ENCODE measurements at places on chromosomes 6 and 20.

DNA sequence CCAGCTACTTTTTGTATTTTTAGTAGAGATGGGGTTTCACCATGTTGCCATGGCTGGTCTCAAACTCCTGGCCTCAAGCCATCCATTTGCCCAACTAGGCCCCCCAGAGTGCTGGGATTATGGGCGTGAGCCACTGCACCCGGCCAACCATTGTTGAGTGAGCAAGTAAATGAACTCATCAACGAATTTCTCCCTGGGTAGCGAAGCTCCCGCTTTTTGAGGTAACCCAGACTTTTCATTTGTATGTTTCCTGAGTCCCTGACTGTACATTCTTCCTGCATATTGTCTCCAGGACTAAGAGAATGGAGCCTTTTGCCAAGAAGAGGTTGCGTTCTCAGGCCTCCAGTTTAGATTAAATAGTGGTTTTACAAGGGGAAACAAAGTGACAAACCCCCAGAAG, 36.4 kb downstream of the RIPOR3 start:
- no peak for DNase-seq

DNA sequence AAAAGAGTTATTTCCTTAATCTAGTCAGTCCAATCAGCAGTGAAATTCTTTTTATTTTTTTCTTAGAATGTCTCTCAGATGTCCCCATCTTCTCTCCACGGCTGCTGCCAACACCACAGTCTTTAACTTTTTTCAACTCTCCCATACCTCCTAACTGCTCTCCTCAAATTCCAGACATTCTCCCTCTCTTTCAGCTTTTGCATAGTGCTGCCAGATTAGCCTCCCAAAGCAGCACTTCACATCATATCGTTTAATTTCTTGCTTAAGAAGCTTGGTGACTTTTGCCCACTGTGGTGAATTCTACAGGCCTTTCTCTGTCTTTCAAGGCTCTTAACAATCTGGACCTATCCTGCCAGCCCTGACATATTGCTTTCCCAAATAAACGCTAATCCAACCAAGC, 233.4 kb downstream of the UST start:
- DNase-seq, result no peak

GRCh38 chr6:20686142-20686541, 151.9 kb downstream of the CDKAL1 start:
- DNase-seq, result no peak

GRCh38 chr6:85798931-85799652, 156.4 kb upstream of the SYNCRIP start:
- DNase-seq, result no peak

DNA sequence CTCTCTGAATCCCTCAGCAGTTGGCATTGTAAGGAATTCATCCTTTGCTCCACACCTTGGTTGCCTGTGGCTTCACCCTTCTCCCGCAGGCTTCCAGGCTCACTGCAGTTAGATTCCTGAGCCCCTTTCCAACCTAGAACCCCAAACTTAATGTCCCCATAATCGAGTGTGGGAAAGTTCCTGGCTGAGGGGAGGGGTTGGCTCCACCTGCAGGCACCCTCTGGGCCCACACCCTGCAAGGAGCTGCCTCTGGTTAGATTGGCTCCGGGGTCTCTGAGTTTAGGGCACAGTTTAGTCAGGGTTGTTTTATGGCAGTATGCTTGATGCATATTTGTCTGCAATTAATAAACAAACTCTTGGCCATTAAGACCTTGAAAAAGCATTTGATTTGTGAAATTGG, 63.4 kb downstream of the MTHFD1L start:
- DNase-seq, result no peak

DNA sequence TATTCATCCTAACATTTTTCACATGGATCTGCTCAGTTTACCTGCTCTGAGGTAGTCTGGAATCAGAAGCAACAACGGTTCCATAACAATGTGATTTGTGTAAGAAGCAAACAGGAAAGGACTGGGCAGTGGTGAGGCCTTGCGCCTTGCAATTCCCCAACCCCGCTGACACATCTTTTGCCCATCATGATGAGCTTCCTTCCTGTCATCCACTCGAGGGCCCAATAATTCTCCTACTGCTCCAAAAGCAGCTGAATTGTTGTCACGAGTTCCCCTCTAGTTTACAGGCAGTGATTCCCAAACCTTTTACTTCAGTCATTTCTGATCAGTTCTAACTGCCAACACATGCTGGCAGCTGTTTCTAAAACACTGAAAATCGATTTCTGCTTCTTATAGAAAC, 22.9 kb downstream of the STX7 start:
- no peak for DNase-seq

- DNase-seq, result no peak
Observed at GRCh38 chr6:150016324-150017185, 8.8 kb downstream of the RAET1L start.

GRCh38 chr20:9402141-9402540, 112.2 kb upstream of the LAMP5 start:
- no peak for DNase-seq

DNA sequence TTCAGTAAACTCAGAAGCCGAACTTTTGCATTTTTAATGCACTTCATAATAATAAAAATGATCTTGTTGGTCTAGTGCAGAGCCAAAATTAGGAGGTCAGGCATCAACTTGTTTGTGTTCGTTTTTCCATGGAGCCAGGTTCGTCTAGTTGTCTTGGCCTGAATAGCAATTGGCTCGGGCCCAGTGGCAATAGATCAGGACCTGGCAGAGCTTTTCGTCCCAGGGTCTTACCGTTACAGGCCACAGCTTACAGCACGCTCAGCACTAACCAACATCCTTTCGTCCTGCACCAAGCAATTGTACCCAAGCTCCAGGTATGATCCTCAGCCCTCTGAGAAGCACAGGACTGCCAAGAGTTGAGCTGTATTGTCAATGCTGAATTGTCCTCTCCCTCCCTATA, 240.5 kb upstream of the PLN start:
- DNase-seq, result no peak

GRCh38 chr6:1028723-1029122, 283.2 kb upstream of the FOXQ1 start:
- no peak for DNase-seq

DNA sequence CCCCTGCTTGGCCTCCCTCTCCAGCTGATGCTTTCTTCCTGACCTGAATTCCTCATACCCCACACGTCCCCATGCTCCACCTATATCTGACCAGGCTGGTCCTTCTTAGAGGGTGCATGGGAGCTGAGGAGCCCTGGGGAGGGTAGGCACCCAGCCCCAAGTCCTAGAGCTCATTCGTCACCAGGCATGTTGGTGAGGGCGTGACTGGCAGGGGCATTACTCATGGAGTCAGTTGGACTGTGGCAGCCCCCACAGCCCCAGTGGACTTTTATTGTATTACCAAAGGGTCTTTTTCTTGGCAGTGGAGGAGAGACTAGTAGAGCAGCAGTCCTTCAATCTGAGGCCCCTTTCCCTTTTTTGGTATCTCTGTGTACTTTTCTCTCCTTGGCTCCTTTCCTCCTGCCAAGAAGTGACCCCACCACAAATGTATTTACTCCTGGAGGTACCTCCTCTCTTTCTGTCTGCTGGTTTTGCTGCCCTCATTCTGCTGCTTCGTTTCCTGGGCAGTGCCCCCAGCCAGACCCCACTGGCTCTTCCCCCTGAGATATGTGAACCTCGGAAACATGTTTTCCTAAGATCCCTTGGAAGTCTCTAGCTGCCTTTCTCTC, 10.4 kb upstream of the SGK2 start:
- no peak for DNase-seq

DNA sequence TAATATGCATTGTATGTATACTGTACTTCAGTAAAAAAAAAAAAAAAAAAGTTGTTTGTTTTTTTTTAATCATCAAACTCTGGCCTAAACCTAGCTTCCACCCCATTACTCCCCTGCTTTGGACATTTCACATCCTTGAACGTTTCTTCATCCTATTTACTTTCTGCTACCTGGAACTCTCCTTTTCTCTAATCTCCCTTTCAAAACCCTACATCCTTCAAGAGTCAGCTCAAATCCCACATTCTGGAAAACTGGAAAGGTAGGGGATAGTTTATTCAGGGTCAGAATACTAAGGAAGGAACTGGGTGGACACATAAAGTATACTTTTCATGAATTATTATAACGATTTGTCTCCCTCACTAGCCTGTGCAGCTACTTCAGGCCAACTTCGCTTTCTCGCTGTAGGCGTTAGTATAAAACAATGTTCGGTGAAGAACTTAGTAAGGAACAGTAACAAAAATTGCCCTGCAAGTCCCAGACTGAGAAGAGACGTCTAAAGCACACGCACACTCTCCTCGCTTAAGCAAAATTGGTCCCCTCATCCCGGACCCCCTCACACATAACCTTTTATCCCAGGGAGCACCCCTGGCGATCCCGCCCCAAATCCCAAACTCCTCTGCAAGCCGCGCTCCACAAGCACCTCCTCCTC, 775 bp downstream of the PIGU start:
- DNase-seq, result no peak

GRCh38 chr20:33669873-33670640, 3.3 kb downstream of the ACTL10 start:
- DNase-seq, result no peak

- no peak for DNase-seq
Observed at GRCh38 chr20:42986143-42986773, 203.4 kb downstream of the PTPRT start.

DNA sequence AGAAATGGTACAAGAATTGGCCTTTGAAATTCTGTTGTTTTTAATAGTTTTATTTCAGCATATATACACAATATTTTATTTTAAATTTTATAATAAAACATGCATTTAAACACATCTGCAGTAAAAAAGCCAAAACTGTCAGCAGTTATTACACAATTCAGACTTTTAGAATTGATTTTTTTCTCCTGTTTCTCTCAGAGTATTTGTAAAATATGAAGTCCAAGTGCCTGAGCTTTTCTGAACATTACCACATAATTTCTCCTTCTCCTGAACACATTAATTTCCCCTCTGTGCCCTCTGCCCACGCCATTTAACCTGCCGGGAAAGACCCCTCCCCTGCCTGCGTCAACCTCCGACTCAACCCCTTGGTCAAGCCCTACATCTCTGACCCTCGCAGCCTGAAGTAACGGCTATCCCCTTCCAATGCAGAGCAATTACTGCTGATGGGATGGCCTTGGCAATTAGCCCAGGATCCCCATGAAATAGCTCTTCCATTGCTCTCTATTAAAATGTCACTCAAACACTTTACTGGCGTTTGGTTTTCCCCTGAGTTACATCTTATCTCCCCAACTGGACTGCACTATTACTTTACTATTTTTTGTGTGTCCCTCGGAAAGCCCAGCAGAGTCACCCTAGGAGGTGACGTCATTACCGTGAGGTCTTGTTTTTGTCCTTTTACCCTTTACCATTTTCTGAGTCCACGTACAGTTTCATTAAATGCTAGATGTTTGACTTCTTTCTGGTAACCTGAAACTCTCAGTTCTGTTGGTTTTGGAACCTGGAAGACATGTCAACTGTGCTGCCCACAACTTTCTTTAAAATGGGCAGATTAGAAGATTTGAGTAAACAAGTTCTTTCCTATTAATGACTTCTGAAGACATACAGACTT, 146.7 kb upstream of the TAB2 start:
- DNase-seq, result no peak

DNA sequence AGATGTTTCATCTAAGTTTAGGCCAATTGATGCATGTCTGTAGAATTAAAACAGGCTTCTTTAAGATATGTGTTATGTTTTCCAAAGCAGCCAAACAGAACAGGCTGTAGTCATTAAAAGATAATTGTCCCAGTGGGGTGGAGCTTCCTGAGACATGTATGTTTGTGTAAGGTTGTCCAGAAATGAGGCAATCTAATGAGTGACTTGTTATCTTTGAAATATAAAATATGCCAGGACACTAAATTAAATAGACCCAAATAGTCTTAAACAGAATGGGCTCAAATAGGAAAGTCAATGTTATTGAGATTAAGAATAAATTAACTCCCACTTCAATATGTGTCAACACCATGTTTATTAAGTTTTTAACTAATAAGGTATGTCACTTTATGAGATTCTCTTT, 204.7 kb upstream of the RNF217 start:
- DNase-seq, result no peak

DNA sequence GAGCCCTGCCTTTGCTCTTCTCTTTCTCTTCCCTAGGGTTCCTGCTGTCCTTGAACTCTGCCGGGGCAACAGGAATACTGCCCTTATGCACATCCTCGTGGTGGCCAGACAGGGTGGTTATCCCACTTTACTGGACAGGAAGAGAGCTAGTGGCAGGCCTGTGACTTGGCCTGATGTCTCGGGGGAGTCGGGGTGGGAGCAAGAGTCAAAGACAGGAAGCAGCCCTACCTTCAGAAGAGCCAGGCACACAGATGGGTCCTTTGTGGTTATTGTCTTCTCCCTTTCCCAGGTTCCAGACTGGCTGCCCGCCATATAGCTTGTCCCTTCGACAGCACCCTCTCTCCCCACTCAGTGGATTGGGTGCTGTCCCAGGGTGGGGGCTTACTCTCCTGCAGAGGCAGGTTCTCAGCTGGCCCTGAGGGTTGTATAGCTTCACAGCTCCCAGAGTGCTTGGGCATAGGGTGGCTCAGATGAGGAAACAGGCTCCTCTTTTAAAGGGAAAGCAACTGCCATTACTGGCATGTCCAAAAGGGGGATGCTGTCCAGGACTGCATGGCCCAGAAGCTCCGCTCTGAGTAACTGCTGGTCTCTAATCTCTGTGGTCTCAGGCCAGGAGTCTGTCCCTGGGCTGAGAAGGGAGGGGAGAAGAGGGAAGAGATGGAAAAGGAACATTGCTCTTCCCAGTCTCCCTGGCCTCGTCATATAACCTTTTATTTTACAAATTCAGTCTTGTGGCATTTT, 17.3 kb downstream of the PLCG1 start:
- no peak for DNase-seq

DNA sequence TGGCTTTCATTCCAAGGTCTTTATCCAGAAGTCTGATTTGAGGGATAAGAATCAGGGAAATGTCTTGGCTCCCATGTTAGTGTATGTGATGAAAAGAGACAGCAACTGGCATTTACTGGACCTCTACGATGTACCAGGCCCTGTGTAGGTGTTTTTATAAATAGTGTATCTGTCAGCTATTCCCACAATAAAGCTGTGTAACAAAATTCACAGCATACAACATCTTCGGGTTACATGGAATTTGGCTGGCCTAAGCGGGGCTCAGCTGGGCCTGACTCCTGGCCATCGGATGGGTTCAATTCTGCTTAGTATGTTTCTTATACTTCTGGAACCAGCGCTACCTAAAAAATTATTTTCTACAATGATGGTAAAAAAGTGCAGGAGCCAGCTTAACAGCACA, 128.2 kb downstream of the SNX5 start:
- DNase-seq, result no peak

GRCh38 chr6:37776566-37776965, 43.0 kb upstream of the ZFAND3 start:
- DNase-seq, result no peak

- no peak for DNase-seq
Observed at GRCh38 chr6:33324125-33324524, 6.6 kb upstream of the ZBTB22 start.

GRCh38 chr20:23490817-23491216, at the start of gene CST8:
Gene CST8, plus strand, starts transcription at chr20:23491117. Its CDS starts 551 bp downstream, at chr20:23491668.
- no peak for DNase-seq

- no peak for DNase-seq
Observed at GRCh38 chr6:47258724-47259347, 50.9 kb downstream of the TNFRSF21 start.

- no peak for DNase-seq
Observed at GRCh38 chr20:47571426-47571825, 69.7 kb downstream of the NCOA3 start.

- DNase-seq, result no peak
Observed at GRCh38 chr6:75204217-75204958, 1.5 kb downstream of the COL12A1 start.
